ENCODE measurements at places on chromosomes 1 and 21.
A peak's percentile ranks its signal among the peaks of the same experiment; 100 is the strongest.

GRCh38 chr1:170929835-170930554 lies 5.3 kb upstream of the MROH9 start:
- peak; percentile 9 for DNase-seq

- no peak for DNase-seq
These were observed 69.7 kb upstream of the USP24 start for GRCh38 chr1:55284856-55285255.

GRCh38 chr1:109902204-109902985 lies 8.3 kb upstream of the CSF1 start:
- no peak for DNase-seq

DNA sequence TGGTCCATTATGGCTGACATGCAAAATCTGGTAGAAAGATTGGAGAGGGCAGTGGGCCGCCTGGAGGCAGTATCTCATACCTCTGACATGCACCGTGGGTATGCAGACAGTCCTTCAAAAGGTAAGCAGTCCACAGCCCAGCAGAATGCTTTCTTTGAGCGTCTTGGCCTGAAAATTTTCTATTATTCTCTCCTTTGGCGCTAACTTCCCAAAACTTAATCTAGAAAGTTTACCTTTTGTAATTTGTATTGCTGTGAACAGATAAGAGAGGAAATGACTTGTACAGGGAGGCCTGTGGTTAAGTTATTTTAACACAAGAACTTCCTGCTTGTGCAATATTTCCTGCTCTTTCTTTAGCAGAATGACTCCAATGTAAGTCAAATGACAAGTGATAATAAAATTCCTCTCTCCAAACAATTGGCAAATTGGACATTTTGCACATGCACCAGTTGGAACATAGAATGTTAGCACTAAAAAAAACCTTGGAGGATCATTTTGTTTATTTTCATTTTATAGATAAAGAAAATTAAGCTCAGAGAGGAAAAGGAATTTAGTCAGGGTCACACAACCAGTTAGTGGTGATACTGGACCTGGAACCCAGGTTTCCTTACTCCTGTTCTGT lies 18.9 kb downstream of the CAP1 start:
- DNase-seq: peak; percentile 23

- no peak for DNase-seq
These were observed 18.2 kb downstream of the IKBKE start for GRCh38 chr1:206488466-206488865.

DNA sequence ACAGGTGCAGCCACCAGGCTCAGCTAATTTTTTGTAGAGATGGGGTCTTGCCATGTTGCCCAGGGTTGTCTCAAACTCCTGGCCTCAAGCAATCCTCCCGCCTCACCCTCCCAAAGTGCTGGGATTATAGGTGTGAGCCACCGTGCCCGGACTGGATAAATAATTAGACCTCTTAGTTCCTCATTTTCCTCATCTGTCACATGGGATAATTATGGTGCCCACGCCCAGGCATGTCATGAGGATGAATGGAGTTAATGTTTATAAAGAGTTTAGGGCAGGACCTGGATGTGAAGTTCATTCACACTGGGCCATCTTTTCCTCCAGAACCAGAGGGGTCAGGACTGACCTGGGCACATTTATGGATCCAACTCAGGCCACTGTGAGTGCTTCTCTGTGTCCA lies 23.7 kb downstream of the PADI3 start:
- no peak for DNase-seq

DNA sequence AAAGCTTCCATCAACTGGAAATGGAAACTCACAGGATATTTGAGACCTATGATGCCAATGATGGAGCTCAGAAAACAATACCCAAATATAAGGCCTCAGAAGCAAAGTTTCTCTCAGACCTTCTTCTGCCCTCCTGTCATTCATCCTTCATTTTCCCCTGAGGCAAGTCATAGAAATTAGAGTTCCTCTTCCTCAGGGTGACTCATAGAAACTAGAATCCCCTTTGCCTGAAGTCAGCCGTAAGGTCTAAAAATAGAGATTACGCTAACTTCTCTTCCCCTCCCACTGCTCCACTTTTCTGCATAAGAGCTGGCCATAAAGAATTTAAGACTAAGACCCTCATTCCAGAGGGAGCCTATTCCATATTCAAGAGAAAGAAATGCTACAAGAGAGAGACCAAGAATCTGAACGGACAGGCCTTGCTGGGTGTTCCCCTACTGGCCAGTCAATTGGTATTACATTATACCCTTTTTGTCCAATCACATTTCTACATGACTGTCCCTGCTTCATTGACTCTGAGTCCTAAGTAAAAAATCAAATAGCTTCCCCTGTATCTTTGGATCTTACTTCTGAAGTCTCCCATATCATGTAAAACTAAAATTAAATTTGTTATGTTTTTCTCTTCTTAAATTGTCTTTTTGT lies 994.9 kb downstream of the ADGRL2 start:
- no peak for DNase-seq
